ENCODE measurements at places on chromosomes 4 and X.

DNA sequence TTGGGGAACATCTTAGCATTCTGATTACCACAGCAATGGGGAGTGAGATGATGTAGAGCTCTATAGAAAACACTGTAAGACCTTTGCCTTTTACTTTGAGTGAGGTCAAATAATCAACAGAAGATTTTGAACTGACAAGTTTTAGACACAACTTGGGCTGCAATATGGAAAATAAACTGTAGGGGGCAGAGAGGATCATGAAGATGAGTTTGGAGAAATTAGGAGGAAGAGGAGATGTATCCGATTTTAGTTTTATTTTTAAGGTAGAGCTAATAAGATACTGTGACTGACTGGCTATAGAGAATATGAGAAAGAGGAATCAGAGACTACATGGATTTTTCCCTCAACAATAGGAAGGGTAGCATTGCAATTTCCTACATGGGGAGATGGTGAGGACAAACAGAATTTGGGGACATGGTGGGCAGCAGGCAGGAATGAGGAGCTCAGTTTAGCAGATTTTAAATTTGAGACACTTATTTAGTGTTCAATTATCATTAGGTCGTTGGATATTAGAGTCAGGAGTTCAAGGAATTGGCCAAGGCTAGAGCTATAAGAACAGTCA lies 563.1 kb downstream of the INPP4B start:
- no peak for DNase-seq

DNA sequence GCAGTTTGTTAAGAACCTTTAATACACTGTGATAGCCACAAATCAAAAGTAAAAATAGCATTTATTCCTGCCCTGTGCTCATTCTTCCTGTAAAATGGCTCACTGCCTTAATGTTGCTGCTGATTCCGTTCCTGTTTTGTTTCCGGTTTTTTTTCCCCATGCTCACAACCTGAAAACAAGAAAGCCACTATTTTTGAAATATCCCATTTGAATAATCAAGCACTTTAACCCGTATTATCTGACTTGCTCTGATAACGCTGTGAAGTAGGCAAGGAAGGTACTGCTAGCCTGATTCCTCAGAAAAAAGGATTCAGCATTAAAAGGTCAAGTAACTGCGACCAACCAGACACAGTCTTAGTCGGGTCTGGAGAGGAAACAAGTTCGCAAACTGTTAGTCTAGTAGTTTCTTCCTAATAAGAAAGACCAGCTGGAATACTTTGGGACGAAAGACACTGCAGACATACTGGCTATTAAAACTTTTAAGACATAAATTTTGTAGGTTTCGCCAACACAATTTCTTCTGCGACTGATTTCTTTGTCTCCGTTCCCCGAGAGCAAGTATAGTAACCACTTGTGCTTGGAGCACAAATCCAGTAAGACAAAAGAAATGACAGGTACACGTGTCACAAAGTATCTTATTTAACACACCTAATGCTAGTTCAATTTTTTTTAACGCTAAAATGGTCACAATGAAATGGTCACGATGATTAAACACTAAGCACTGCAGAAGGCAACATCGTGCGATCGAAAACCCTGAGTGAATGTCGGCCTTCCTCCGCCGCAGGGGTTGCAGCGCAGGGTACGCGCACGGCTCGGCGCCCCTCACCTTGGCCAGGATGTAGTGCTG lies 802 bp downstream of the COX18 start:
- peak; percentile 41 for DNase-seq

DNA sequence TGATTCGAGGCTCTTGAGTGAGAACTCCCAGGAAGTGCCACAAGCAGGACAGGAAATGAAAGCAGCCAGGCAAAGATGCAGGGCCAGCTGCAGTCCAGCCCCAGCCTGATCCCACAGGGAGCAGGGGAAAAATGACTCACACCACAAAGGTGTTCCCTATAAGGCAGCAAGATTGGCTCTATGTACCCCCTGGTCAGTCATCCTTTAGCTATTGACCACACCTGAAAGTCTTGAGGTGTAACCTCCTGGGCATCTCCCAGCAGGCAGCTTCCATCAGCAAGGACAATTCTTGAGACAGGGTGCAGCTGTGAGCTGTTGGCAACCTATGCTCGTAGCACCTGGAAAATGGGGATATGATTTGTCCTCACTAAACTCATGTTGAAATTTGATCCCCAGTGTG lies 27.9 kb upstream of the EXOC1L start:
- DNase-seq = no peak

DNA sequence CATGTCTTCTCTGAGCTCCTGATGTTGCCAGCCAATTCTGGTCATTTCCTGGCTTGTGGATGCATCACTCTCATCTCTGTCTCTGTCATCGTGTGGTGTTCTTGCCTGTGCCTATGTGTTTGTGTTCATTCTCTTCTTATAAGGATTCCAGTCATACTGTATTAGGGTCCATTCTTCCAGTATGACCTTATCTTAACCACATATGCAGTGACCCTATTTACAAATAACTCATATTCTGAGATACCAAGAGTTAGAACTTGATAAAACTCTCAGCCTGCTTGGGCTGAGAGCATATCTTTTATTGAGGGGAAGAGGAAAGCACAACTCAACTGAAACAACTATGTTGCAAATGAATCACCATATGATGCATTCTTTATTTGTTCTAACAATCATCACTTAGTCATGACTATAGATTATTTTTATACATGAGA lies 189.0 kb upstream of the ANXA10 start:
- no peak for DNase-seq

DNA sequence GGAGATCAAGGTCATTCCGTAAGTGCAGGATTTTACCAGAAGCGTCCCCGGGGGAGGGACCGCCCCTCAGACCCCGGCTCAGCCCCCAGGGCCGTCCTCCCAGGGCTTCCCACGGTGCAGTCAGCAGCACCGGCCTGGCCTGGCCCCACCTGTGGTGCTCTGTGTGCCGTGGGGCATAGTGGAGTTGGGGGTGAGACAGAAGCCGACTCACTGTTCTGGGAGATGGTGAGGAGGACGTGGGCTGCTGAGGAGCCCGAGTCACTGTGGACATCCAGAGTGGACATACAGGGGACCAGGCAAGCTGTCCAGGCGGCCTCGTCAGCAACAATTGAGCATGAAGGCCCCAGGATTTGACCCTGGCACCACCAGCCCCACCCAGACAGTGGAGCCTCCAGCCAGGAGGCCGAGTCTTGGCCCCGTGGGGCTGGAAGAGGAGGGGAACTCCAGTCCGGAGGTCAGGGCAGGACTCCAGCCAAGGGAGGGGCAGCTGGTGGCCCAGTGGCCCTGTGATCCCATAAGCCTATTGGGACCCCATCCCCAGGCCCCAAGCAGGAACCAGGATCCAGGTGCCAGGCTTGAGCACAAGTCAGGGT lies 19.1 kb downstream of the ATP5ME start:
- DNase-seq = no peak

GRCh38 chrX:115913575-115913974 lies 257.0 kb upstream of the AGTR2 start:
- DNase-seq = no peak

GRCh38 chr4:29459926-29460325 lies 1260.2 kb upstream of the PCDH7 start:
- no peak for DNase-seq

DNA sequence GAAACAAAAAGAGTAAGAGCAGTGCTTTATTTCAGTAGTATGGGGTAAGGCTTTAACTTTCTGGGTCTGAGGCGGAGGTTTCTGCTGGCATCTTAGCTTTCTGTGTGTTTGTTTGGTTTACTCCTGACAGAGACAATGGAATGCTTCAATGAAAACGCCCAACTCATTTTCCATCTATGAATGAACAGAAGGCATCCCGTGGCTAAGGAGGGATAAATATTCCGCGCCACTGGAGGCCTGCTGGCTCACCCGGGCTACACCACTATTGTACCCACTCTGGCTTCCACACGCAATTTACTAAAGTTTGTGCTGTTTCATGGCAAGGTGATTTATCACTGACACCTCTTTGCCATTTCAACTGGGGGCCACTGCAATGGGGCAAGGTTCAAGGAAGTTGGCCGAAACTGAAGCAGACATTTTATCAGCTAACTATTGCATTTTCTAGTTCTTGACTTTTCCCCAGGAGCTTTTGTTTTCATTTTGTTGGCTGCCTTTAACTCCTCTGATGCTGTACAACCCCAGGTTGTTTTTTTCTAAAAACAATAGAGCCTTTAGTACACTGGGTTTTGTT lies 32.8 kb upstream of the PPARGC1A start:
- no peak for DNase-seq

DNA sequence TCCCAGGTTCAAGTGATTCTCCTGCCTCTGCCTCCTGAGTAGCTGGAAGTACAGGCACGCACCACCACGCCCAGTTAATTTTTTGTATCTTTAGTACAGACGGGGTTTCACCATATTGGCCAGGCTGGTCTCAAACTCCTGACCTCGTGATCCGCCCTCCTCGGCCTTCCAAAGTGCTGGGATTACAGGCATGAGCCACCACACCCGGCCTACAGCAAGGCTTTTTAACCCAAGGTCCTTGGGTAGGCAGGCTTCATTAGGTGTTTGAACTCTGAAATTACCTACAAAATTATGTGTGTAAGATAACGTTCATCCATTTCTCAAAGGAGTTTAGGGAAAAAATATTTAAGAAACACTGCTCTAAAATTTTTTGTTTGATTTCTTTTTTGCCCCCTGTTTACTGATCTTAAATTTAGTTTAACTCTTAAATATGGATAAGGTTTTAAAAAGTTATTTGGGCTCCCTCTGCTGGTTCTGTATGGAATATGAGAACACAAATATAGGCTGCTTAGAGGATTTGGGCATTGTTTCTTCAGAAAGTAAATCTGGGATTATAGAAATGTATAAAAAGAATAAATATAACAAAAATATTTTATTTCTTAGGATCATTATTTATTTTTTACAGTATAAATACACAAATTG lies 92.8 kb downstream of the CBR4 start:
- DNase-seq = no peak

- DNase-seq = no peak
Observed at GRCh38 chrX:110089656-110090403, 86.9 kb downstream of the TMEM164 start.

DNA sequence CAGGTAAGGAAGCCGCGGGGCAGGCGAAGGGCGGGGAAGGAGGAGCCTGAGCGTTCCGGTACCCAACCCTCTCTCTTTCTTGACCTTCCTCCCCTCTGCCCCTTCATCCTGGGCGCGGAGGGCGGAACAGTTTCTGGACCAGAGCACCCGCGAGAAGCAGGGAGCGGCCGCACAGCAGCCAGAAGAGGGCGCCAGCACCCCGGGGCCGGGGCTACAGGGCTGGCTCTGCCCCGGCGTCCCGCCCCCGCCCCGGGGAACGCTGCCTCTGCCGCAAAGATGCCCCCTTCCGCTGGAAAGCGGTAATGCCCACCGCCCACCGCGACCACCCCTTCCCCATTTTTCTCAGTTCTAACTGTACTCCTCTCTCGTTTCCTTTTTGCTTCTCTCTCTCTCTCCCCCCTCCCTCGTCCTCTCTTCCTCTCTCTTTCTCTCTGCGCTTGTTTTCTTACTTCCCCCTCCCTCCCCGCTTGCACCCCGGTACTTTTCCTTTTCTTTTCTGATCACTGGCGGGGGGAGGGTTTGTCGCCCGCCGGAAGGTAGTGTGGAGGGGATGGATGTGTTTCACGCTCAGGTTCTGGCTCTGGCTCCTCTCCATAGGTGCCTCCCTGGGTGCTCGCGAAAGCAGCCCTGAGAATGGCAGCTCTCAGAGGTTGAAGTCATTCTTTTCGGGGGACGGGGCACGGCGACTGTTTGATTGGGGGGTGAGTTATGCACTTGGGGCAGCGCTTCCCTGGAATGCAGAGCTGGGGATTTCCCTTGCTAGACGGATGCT lies 13.1 kb upstream of the PRDM8 start:
- DNase-seq = no peak

- DNase-seq = no peak
Observed at GRCh38 chr4:123325241-123325681, 71.3 kb upstream of the SPRY1 start.

GRCh38 chrX:7050271-7050670 lies 97.2 kb upstream of the STS start:
- DNase-seq = no peak

GRCh38 chr4:55321707-55322264 lies 24.3 kb upstream of the SRD5A3 start:
- DNase-seq = peak; percentile 77

DNA sequence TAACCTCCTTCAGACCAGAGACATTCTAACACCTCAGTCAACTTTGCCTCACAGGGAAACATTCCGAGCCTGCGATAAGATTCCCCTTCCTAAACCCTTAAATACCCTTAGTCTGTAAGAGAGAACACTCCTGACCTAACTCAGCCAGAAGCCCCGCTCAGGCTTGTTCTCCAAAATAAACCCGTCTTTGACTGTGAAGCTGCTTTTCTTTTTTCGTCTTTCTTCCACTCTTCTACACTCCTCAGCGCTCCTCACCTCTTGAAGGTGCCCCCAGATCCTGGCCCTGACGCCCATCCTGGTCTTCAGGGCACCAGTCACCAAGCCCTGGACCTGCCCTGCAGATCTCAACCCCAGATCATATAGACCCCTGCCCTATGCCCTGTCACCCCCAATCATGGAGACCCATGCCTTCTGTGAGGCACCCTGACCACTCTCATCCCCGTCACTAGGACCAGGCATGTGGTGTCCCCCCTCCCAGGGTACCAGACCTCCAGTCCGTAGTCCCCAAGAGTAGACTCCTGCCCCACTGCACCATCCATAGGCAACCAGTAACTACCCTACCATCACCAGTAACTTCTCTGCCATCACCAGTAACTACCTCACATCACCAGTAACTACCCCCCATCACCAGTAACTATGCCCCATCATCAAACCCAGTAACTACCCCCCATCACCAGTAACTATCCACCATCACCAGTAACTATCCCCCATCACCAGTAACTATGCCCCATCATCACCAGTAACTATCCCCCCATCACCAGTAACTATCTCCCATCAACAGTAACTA lies 3.5 kb downstream of the ASMTL start:
- DNase-seq = no peak

- no peak for DNase-seq
Observed at GRCh38 chr4:165152527-165152926, 39.9 kb upstream of the TMEM192 start.
